ENCODE measurements at places on chromosomes 4 and X.

GRCh38 chr4:77431546-77431945 is 174.1 kb upstream of the CXCL13 start:
- no peak for DNase-seq

DNA sequence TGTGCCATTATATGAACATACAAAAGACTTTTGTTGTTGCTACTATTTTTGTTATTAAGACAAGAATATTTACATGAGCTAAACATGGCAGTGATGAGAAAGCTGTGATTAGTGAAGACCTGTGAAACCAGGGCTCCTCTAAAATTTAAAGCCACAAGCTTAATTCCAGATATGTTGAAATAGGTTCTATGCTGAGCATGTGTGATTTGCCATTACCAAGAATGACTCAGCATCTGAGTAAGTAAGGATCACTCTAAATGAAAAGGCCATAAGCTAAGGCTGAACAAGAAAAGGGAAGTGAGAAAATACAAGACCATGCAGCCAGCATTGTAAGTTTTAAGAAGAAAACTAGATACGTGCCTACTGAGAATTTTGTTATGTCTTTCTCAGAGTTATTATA is 75.9 kb upstream of the CAMK2D start:
- peak; percentile 86 for DNase-seq

DNA sequence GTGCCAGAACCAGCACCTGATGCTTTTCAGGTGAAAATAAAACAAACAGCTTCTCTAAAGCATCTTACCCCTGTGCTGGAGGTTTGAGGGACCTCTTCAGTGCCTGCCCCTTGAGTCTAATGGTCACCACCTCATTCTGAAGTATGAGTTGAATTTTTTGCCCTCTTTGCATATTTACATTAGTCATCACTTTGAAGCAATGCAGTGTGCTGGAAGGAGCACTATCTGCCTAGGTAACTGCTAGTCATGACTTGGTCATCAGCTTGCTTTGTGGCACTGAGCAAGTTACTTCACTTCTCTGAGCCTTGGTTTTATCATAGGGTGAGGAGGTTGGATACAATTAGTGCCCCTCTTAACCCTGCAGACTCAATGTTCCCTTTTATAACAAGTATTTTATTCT is 44.9 kb downstream of the SPATA18 start:
- DNase-seq = peak; percentile 59

- DNase-seq = peak; percentile 70
Observed at GRCh38 chr4:43132010-43132582, 239.6 kb downstream of the GRXCR1 start.

- DNase-seq = no peak
Observed at GRCh38 chrX:21528076-21528475, 130.1 kb downstream of the KLHL34 start.

DNA sequence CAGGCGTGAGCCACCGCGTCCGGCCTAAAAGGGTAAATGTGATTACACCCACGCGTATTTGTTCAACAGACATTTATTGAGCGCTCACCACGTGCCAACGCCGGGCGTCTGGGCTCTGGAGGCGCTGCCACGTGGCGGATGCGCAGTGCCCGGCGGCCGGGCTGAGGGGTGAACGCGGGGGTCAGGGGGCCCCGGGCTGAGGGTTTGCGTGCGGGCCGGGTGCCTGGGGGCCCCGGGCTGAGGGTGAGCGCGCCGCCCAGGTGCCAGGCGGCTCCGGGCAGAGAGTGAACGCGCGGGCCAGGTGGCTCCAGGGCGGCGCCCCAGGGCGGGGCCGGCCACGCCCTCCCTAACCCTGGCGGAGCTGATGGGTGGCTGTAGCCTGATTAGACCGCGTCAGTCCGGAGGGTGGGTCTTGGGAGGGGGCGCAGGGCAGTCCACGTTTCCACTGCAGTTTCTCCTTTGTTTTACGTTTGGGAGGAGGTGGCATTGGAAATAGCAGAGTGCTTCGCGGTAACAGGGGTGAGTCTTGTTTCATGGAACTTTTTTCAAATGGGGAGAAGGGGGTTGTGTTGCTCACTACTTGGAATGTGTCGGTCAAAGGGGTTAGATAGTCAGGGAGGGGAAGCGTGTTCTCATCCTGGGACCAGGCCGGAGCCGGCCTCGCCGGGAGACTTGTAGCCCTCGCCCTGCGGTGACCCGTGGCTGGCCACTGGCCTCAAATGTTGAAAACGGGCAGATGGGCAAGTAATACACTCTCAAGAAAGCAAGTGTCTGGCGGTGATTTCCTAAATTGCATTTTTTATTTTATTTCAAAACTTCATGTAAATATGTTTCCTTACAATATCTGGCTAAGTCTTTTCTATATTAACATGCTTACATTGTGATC is at the start of gene ZFP42:
Gene ZFP42, plus strand, starts transcription at position 450 of the 886 bp plus-strand sequence. CDS start 7,037 bp downstream, outside the sequence.
- DNase-seq = no peak

DNA sequence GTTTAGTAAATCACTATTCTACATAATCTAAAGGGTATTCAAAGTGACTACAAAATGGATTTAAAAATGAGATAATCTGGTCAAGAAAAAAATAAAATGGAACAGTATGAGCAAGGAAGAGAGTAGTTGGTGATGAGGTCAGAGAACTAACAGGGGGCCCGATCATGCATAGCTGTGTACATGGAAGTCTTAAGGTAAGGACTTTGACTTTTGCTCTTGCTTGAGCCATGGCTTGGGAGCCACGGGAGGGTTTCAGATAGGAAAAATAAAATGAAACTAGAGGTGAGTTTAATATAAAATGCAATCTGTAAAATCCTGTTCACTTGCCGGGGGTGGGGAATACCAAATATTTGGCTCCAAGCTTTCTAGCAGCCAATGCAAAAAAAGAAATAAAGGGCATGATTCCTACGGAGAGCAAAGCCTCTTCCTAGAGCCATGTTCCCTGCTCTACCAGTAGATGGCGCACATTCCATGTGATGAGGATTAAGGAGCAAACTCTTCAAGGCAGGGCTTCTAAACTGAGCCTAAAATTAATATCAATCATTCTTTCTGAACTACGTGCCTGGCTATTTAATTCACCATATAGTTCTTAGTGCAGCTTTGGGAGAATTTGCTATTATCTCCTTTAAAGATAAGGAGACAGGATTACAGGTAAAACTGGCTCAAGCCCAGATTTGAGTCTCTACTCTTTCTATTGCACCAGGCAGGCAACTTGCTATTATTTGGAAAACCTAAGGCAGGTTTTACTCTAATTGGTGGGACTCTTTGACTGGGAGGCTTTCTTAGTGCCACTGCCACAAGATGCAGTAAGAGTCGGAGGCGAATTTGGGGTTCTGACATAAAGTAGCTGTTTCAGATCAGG is 6.8 kb upstream of the CLCN5 start:
- DNase-seq = peak; percentile 80

- DNase-seq = no peak
Observed at GRCh38 chr4:121397941-121398601, 17.3 kb upstream of the QRFPR start.

DNA sequence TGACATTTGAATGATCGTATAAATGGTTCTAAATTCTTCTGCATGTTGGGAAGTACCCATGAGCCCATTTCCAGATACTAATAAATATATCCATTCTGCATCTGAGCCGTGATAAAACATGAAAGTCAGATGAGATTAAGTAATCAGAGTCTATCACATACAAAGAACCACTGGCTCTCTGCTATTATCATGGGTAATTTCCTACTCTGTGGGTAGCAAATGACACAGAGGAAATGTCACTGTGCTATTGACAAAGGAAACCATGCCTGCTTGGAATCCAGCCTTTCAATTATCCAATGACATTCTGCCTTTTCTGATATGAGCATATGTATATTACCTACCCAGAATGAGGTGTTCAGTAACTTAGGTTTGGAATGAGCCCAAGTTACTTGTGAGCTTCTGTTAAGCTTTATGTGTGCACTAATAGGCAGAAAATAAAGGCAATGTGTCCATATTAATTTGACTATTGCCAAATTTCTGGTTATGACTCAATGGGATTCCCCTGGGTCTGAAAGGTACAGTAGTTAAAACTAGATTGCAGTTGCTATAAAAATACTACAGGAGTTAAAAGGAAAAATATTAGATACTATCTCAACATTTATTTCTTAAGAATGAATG is 238.7 kb upstream of the KCNIP4 start:
- no peak for DNase-seq

- DNase-seq = no peak
Observed at GRCh38 chrX:44224760-44225159, 118.7 kb downstream of the EFHC2 start.

- DNase-seq = no peak
Observed at GRCh38 chr4:153081006-153081580, 123.2 kb upstream of the TRIM2 start.

DNA sequence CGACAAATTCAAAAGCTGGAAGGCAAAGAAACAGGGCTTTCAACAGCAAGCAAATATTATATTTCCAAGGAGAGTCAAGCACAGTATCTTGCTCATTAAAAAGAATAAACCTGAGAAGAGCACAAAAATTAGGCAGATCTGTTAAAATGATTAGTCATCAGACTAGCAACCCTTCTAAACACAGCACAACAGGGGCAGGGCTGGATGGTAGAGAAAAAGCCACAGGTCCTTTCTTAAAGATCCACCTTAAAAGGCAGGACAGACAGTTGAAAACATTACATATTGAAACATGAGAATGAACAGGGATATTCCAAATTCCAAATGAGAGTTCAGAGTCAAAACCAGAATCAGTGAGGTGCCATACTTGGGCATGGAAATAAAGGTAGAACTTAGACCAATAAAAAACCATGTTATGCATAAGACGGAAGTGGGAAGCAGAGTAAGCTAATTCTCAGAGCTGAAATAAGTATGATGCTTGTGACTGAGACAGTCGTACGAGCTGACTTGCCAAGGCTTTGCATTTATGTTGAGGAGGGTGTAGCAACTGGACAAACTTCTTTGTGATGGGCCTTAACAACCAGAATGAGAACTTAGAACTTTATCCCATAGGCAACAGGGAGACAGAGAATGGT is 126.9 kb upstream of the FAM9B start:
- DNase-seq = no peak

GRCh38 chr4:103012551-103012950 is 7.0 kb downstream of the SLC9B1 start:
- no peak for DNase-seq

GRCh38 chr4:22440999-22441398 is 74.9 kb downstream of the ADGRA3 start:
- DNase-seq = no peak

DNA sequence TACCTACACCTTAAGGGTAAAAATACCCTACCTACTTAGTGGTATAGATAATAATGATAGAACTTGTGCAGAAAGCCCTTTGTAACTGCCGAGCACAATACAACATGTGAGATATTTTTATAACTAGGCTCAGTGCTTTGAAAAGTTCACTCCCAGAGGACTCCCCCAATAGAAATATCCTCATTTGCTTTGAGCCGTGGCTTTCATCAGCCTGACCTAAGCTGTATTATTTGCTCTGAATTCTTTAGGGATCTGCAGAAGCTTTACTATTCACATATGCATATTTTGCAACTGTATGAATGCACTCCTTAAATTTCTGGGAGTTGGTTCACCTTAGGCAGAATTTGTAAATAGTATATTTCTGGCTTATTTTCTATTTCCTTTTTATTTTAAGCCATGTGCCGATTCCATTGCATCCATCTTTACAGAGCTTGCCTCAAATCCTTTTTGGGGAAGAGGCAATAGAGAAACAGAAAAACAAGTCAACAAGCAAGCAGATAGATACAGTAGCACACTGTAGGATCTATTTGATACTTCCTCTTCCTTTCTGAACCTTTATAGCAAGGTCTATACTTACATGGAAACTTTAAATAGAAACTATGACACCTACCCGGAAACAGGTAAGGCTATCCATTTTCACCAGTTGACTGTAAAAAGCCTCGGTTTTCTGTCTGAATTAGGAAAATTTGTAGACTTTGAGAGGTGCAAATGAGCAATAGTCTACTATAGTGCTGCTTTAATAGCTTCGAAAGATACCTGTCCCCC is 242.5 kb upstream of the VCX3A start:
- no peak for DNase-seq

- no peak for DNase-seq
Observed at GRCh38 chr4:20085653-20086052, 166.1 kb upstream of the SLIT2 start.

- DNase-seq = no peak
Observed at GRCh38 chr4:13980317-13981310, 353.1 kb upstream of the BOD1L1 start.

DNA sequence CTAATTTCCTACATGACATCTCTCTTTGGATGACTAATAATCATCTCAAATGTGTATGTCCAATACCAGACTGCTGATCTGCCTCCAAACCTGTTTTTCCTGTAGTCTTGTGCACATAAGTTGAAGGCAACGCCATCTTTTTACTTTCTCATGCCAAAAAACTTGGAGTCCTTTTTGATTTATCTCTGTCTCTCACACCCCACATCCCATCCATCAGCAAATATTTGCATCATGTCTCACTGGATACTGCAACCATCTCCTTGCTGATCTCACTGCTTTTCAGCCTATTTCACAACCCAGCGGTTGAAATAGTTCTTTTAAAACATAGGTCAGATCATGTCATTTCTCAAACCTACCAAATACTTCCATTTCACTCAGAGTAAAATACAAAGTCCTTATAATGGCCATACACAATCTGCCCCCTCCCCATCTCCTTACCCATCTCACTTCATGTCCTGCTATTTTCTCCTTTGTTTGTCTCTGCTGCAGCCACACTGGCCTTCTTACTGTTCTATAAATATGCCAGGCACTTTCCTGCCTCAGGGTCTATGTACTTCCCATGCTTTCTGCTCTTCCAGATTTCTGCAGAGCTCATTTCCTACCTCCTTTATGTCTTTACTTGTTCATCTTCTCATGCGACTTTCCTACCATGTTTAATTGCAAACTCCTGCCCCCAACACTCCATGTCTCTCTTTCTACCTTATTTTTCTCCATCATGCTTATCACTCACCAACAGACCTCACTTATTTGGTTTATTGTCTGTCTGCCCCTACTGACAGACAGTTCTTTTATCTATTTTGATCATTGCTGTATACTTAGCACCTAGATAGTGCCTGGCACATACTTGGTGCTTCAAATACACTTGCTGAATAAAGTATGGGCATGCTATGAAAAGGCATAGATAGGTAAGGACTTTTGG is 98.8 kb downstream of the ANXA3 start:
- no peak for DNase-seq

DNA sequence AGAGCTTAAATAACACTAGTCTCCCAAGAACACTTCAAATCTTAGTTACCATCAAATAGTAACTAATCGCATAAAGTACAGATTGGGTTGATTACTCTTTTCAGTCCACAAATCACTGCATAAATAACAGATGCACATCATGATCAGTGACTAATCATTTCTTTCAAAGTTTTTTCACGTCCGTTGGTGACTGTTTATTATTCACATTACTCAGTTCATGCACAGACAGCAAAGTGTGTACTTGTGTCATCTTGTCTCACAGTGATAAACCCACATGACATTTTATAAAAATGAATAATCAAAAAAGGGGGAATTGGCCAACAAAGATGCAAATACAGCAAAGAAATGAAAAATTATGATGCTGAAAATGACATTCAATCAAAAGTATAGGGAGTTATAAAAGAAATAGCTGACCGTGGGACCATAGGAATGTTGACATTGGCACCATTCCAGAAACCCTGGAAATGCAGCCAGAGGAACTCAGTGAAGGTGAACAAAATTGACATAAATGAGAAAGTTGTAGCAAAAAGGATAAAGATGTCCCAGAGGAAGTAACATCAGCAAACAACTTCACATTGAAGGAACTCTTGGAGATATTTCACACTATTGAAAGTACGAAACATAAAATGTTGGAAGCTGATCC is 161.5 kb downstream of the SOX3 start:
- peak; percentile 9 for DNase-seq
